Stimulated activated CD4-positive, alpha-beta T cell treated with anti-CD3 and anti-CD28 coated beads, TNF-alpha, amount 100 ng/mL, for 1 hour (primary cell): ENCODE measurements at places on chromosomes 5 and 9.

GRCh38 chr5:142803428-142804125 lies 33.4 kb downstream of the ARHGAP26 start:
- DNase-seq: no peak

GRCh38 chr9:16345902-16346301 lies 524.6 kb downstream of the BNC2 start:
- DNase-seq: no peak

DNA sequence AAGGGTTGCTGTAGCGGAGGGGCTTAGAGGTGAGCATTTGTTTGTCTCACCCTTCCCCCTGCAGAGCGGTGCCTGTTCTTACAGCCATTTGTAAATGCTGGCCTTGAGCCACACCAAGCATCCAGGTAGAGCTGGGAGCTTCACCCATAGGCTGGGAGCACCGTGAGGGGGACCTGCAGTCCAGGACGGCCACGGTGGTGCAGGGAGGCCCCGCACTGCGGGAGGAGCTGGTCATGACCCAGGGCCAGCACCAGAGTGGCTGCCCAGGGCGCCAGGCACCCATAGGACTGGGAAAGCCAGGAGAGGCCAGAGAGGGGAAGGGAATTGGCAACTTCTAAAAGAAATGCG lies 197.3 kb upstream of the ADAMTS16 start:
- DNase-seq: no peak

DNA sequence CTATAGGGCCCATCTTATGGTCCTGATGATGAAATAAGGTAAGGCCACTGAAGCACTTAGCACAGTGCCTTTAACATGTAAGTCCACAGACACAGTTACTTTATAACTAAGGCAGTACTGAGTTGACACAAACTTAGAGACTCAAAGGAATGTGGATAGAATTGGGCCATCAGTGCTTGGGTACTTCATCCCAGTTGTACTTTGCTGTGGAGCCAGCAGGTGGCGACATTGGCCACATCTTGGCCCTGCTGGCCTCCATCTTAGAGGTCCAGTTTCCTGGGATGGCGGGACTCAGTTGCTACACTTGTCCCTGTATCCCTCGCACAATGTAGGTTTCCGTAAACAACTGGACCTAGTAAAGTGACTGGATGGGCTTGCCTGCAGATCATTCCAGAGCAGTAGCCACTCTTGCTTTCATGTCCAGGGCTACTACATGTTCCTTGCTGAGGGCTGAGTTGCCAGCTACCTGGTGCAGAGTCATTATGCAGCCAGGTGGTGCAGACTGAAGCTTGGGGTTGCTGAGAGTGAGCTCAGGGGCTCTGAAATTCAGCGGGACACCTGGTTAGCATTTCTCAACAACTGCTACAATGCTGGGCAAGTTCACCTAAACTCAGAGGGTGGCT lies 10.6 kb downstream of the MTAP start:
- peak; percentile 32 for DNase-seq

- no peak for DNase-seq
Observed at GRCh38 chr5:179802950-179803562, 3.6 kb downstream of the MGAT4B start.

- no peak for DNase-seq
Observed at GRCh38 chr5:139592289-139592688, 31.1 kb downstream of the UBE2D2 start.

DNA sequence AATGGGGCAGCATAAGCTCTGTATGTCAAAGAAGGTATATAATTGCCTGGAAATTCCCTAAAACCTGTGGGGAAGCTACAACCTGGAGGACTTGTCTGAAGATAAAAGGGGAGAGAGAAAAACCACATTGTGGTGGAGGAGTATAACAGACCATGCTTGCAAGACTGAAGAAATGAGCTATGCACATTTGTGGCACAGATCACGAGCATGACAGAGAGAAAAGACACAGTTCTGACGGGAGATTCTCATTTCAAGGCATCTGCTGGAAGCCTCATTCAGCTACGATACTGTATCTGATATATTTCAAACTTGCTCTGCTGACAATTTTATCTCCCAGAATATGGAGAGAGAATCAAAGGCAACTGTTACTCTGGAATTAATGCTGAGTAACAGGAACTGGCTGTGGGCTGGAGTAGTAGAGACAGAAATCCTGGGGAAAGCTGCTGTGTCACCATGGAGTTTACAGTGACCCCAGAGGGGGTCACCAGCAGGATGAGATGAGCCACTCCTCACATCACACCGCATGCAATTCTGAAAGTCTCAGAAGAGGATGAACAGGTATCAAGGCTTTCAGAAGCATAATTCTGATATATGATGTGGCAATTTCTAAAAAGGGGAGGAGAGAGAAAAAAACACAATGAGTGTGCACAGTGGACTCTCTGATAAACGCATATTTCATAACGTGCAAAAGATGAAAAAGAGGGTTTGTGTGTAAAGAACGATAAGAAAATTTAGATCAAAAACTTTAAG lies 528.8 kb downstream of the IRX1 start:
- DNase-seq: no peak

DNA sequence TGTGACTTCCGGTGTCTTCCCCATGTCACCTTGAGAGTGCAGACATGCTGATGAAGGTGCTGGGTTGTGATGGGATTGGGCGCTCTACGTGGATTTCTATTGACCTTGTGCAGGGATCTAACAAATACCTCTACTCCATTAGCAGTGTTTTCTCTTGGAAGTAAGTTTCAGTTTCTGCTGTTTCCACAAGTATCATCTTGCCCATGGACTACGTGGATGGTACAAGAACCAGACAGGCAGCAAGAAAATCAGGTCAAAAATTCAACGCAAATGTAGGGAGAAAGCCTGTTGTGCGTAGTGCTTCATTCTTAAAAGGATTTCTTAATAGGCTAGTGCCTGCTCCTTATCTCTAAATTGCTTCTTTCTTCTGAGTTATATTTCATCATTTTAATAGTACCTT lies 60.8 kb downstream of the AOPEP start:
- DNase-seq: no peak

DNA sequence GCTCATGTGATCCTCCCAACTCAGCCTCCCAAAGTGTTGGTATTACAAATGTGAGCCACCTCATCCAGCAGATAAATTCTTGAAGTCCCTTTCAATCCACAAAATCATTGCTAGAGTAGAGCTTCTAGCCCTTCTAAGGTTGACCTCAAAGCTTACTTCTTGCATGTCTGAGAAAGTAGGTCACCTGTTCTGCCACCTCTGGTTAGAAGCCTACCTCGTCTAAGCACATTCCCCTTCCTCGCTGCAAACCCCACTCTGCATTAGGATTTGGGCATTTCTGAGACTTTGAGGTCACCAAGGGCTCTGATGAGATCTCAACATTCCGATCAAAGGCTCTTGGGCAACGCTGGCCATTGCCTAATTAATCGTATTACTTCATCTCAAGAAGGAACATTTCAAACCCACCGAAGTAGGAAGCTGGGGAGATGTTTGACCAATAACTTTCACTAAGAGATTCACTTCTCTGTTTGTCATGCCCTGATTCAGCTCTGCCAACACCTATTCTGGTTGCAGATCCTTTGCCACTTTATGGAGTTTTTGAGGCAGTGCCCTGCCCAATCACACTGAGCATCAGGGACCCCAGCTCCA lies 8.6 kb downstream of the ADAM19 start:
- DNase-seq: no peak
